ENCODE measurements at places on chromosomes 11 and 22.

- DNase-seq = no peak
Measured at GRCh38 chr22:49044091-49044490, 783.6 kb downstream of the BRD1 start.

DNA sequence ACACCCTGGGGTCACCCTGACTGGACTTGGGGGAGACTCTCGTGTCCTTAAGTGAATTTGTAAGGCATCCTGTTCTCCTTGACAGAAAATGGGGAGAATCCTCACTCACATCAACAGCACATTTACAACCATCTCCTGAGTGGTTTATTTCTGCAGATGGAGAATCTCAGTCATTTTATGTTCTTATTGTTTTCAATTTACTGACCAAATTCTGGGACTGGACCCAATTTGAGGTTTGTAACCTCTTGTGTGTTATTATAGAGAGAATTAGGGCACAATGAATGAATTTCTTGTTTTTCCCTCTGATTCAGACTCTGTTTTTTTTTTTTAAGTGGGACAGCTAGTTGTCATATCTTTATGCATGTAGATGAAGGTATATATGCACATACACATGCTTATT, 104.9 kb downstream of the ADAMTS15 start:
- DNase-seq = no peak

DNA sequence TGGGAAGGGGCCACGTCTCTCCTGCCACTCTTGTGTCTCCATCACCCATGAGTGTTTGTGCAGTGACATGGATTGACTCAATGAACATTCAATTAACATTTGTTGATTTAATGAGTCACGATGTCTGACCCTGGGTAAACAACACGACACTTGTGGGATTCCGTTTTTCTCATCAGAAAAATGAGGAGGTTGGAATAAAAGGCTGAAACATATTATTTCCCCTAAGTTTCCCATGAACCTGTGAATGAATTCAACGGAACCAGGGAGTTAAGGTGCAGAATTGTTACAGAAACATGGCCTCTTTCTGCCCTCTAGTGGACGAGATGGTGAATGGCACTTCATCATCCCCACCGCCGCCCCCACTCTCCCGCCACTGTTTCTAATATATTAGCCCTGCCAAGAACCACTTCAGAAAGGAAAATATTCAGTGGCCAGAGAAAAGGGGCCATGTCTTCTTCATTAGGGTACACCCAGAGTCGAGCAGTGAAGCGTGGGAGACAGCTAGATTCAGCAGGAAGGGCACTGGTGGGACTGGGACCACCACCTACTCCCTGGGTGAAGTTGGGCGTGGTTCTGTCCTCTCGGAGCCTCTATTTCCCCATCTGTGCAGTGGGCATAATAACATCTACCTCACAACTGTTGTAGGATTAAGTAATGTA, 46.3 kb upstream of the SYT13 start:
- no peak for DNase-seq

DNA sequence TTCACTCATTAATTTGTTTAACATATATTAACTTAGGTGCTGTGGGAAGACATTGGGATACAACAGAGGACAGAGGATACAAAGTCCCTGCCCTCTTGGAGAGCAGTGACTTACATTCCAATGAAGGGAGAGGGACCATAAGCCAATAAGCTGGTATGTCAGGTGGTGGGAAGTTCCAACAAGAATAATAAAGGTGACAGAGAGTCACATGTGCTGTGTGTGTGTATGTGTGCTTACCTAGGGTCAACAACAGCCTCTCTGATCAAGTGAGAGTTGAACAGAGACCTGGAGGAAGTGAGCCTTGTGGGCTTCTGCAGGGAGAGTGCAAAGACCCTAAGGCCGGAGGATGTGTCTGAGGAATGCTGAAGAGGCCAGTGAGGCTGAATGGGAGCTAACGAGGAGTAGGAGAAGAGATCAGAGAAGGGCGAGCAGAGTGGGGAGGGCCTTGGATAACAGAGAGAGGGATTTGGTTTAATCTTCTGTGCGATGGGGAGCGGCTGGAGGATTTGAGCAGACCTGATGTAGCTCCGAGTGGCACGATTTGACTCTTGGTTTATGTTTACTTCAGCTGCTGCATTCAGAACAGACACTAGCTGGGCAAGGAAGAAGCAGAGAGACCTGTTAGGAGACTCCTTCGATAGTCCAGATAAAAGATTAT, 35.3 kb downstream of the MAP6 start:
- DNase-seq = no peak

GRCh38 chr22:27966168-27967064, 47.4 kb upstream of the PITPNB start:
- no peak for DNase-seq

DNA sequence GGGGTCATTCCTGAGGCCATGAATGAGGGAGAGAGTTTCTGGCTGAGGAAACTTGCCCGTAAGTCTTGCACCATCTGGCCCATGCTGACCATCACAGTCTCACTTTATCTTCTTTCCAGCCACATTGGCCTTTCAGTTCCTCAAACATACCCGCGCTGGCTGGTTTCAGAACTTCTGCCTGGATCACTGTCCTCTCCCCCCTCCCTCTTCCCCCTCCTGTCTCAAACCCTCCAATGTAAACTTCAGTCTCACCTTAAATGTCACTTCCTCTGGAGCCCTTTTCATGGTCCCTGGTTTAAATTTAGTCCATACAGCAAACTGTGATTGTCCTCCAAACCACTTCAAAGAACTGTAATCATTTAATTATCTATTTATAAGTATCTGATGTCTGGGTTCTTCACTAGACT, 3.7 kb upstream of the TMEM109 start:
- no peak for DNase-seq

DNA sequence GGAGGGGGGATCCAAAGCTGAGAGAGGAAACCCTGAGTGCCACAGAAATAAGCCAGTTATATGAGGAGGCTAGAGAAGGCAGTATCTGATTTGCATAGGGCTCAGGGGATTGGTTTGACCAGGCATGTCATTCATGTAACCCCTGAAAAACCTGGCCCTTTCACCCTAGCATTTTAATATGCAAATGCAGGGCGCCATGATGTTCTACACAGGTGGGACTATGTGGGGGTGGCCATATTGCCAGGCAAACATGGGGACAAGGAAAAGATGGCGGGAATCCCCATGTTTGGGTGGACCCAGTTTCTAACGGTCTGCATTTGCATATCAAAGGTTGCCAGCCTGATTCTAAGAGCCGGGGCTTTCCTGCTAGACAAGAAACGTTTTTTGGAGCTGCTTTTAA, 27.2 kb downstream of the CSF2RB start:
- no peak for DNase-seq

- DNase-seq = no peak
Measured at GRCh38 chr11:13963169-13963948, 836 bp downstream of the SPON1 start.

DNA sequence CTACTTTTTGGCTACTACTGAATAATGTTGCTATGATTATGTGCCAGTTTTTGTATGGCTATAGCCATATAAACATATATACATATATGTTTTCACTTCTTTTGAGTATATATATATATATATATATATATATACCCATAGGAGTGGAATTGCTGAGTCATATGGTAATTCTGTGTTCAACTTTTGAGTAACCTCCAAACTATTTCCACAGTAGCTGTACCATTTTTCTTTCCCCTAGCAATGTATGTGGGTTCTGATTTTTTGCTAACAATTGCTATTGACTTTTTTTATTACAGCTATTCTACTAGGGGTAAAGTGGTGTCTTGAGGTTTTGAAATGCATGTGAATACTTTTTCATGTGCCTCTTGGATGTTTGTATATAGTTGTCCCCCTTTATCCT, 30.4 kb downstream of the CBL start:
- DNase-seq = no peak

GRCh38 chr11:20364341-20364792, 853 bp downstream of the HTATIP2 start:
- DNase-seq = no peak

- DNase-seq = no peak
Measured at GRCh38 chr22:17920992-17921650, 103.2 kb downstream of the MICAL3 start.

DNA sequence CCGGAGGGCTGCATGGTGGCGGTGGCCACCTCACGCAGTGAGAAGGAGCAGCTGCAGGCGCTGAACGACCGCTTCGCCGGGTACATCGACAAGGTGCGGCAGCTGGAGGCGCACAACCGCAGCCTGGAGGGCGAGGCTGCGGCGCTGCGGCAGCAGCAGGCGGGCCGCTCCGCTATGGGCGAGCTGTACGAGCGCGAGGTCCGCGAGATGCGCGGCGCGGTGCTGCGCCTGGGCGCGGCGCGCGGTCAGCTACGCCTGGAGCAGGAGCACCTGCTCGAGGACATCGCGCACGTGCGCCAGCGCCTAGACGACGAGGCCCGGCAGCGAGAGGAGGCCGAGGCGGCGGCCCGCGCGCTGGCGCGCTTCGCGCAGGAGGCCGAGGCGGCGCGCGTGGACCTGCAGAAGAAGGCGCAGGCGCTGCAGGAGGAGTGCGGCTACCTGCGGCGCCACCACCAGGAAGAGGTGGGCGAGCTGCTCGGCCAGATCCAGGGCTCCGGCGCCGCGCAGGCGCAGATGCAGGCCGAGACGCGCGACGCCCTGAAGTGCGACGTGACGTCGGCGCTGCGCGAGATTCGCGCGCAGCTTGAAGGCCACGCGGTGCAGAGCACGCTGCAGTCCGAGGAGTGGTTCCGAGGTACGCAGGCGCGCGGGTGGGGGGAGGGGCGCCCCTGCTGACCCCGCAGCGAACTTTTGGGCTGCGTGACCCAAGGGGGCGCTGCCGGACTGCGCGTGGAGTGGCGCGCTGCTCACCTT, 670 bp downstream of the NEFH start:
- DNase-seq = peak; percentile 16

DNA sequence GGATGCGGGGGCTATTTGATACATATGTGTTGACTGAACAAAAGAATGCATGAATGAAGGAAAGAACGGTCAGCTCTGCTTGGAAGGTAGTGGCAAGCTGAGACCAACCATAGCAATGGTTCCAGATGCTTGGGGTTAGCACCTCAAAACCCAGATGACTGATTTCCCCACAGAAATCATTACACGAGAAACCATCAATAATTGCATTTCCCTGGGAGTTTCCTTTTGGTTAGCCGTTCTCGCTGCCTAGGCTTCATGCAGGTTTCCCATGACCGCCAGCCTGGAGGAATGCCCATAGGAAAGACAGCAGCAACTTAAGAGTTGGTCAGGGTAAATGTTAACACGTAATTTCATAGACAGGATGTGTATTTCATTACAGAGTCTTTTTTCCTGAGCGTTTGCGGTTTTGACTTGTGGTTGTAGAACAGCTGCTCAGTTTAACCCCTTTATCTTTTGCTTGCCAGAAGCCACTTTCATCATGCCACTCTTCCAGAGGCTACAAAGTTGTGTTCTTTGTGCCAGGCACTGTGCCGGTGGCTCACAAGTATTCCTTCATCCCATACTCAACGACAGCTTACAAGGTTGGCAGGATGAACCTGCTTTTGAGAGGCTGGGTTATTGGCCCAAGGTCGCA, 2.8 kb downstream of the IL17RA start:
- no peak for DNase-seq

GRCh38 chr11:13596611-13597326, 71.7 kb upstream of the FAR1 start:
- DNase-seq = no peak

GRCh38 chr11:19673924-19674729, 38.5 kb upstream of the NAV2 start:
- no peak for DNase-seq

DNA sequence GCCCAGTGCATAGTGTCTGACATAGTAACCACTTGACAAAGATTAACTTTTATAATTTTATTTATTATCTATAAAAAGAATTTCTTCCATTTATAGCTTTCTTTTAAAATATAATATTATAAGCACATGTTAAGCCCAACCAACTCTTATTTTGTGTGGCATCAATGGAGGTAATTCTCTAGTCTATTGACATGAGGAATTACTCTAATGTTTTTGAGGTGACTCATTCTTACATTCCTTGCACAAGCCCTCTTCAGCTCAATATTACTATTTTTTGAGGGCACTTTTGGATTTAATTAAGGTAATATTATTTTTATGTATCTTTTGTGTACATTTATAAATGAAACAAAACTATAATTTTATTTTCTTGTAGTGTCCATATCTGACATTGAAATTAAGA, 59.6 kb downstream of the AASDHPPT start:
- DNase-seq = no peak

DNA sequence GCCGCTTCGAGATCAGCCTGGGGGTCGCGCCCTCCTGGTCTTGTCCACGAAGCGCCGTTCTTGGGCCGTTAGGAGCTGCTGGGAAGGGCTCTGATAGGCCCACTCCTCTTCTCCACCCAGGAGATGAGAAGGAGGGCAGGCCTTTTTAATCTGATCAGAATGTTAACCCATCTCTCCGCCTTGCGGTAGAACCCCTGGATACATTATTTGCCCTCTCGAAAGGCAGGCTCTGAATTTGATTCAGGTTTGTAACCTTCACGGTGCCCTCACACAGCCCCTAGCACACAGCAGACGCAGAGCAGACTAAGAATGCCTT, at the start of gene CCDC83:
TSS of gene CCDC83 (plus strand) at position 43 of the 316 bp plus-strand sequence. CDS start 9,741 bp downstream, outside the sequence.
- DNase-seq = no peak

DNA sequence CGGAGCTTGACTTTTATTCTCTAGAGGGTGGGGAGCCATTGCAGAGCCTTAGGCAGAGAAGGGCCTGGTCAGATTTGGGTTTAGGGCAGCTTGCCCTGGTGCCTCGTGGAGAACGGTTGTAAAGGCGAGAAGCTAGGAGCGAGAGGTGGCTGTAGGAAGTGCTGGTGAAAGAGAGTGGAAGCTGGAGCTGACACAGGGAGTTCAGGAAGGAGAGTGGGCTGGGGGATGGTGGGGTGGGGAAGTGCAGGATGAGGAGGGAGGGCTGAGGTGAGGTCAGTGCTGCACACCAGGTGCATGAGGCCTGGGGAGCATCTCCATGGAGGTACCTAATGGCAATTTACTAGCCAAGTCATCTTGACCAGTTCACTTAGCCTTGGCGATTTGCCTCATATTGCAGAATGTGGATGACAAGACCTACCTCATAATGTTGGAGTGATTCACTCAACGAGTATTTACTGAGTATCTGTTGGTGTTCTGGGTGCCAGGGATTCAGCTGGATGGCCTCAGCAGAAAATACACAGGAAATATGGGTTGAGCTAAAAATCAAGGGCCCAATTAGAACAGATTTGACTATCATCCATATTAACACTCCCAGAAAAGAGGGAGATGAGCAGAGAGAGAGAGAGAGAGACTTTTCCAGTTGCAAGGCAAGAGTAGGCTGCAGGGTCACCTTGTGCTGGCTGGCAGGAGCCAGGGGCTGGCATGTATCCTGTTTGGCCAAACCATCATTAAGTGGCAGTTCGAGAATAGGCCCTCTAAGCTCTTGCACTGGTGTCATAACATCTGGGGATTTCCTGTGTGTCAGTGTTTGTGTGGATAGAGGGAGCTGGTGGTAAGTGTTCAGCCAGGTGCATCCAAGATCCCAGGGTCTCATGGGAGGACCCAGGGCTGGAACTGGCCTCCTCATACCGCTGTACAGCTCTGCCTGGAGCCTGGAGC, 44.4 kb upstream of the CLDN5 start:
- no peak for DNase-seq

GRCh38 chr11:115267238-115267781, 236.9 kb downstream of the CADM1 start:
- no peak for DNase-seq

GRCh38 chr22:20319041-20319744, 667 bp downstream of the DGCR6L start:
- DNase-seq = no peak

Measured in stimulated activated CD4-positive, alpha-beta T cell treated with anti-CD3 and anti-CD28 coated beads, Interleukin-15, amount 100 ng/mL, for 48 hours (primary cell).